Mammary epithelial cell (primary cell): ENCODE measurements at places on chromosomes 16 and 17. TPM values are rescaled to one million over a fixed set of nuclear protein-coding genes. Genes with fewer than 3 reads are reported as not detected.
A peak's percentile ranks its signal among the peaks of the same experiment; 100 is the strongest.

DNA sequence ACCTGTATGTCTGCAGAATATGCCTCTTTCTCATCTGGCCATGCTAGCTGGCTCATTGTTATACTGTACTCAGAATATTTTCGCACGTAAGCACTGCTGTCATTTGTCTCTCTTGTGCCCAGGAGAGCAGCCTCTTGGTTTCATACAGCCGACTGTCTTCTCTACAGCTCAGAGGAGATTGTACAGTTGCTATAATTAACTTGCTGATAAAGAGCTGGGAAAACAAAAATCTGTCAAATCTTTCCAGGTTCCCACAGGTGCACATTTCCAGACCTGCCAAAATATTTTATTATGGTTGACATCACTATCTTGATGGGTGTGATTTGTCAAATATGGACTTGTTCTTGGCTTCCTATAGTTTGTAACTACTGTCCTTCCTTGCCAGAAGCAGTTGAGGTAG is 122.7 kb downstream of the FTO start:
- DNase-seq: no peak

The CD300LB gene
- polyA plus RNA-seq: not detected

DNA sequence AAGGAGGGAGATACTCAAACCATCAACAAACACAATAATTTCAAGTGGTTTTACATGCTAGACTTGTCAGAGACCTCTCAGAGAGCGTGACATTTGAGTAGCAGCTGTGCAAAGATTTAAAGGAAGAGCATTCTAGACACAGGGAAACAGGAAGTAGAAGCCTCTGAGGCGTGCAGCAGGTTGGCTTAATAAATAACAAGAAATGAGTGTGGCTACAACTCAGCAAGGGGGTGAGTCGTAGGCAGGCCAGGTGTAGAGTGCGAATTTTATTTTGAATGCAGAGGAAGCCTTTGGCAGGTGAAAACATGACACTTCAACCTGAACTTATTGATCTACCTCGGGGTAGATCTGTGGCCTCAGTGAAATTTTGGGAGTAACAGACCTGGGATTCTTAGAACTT is 73.2 kb upstream of the MRTFB start:
- peak; percentile 16 for DNase-seq

The TBC1D3B gene
- polyA plus RNA-seq: 0.79 TPM

The ZG16 gene
- polyA plus RNA-seq: not detected

The MYH2 gene
- not detected for polyA plus RNA-seq
